ENCODE measurements at places on chromosomes 7 and 10. TPM values are rescaled to one million over a fixed set of nuclear protein-coding genes. Genes with fewer than 3 reads are reported as not detected.

Gene SORBS1
- 0.63 TPM for total RNA-seq

Gene SKAP2
- total RNA-seq = 21.3 TPM

Gene CDC14C
- total RNA-seq = not detected

Gene C10orf62
- not detected for total RNA-seq

Gene ABCB4
- total RNA-seq = not detected

Gene WNT16
- total RNA-seq = 0.19 TPM

Gene GNB2
- total RNA-seq = 129 TPM

Gene ZNF365
- 0.93 TPM for total RNA-seq

Gene MGAM2
- total RNA-seq = not detected

Gene TBXAS1
- 13.3 TPM for total RNA-seq

Gene SPDYE1
- total RNA-seq = not detected

Gene ZNF736
- total RNA-seq = not detected

Gene NUTM2B
- 0.55 TPM for total RNA-seq

Gene RET
- 0.59 TPM for total RNA-seq

Gene SLC4A2
- total RNA-seq = 149 TPM

Gene GPER1
- 0.86 TPM for total RNA-seq

Gene ABCB1
- total RNA-seq = not detected

Gene CNTNAP2
- not detected for total RNA-seq

Gene MKX
- not detected for total RNA-seq

Gene HYAL4
- total RNA-seq = not detected

Gene STEAP1
- total RNA-seq = 13.6 TPM

Gene PDE1C
- 3.3 TPM for total RNA-seq

Gene GPNMB
- 3.2 TPM for total RNA-seq

Gene RSPH10B2
- total RNA-seq = not detected

Gene NUDT13
- total RNA-seq = 4.2 TPM

Gene PPP1R3C
- 21.0 TPM for total RNA-seq

Gene DNAH11
- 0.21 TPM for total RNA-seq

Gene AKR1C4
- 0.32 TPM for total RNA-seq

Gene LAMB4
- total RNA-seq = 0.23 TPM

Gene NPFFR1
- not detected for total RNA-seq

Gene KEL
- 0.05 TPM for total RNA-seq

Gene SEC24C
- total RNA-seq = 66.6 TPM

Gene MBL2
- total RNA-seq = not detected

Gene COL13A1
- 0.40 TPM for total RNA-seq

Gene ACTR3C
- not detected for total RNA-seq

Gene NMT2
- 23.4 TPM for total RNA-seq

Gene PALD1
- 8.5 TPM for total RNA-seq

Gene NFE2L3
- 6.6 TPM for total RNA-seq

Gene UCMA
- total RNA-seq = not detected

Gene OLAH
- total RNA-seq = not detected

Gene NRBF2
- 18.9 TPM for total RNA-seq

Gene ANKRD2
- total RNA-seq = 6.4 TPM

Gene GPR146
- 1.8 TPM for total RNA-seq

Gene SH2D4B
- total RNA-seq = not detected

Gene BMPER
- 5.7 TPM for total RNA-seq

Gene WDR37
- total RNA-seq = 8.1 TPM

Gene TAS2R41
- total RNA-seq = not detected

Gene IDI2
- not detected for total RNA-seq
